RPMI8226 (cell line): ENCODE measurements at places on chromosomes 6 and 20.

DNA sequence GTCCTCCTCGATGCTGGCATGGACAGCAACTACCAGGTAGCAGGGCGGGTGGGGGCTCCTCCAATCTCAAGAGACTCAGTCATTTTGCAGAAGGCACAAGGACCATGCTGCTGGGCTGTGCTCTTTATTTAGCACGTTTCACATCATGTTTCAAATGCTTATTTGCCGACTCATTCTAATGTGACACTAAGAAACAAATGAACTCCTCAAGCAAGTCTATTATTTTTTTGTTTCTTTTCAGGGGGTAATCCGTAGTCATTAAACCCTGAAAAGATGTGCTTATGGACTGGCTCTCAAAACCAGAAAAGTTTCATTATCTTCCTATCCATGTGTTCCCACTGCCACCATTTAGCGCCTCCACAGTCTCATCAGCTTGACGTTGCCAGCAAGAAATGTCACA lies 92.9 kb downstream of the ANKS1A start:
- no peak for DNase-seq

GRCh38 chr6:74117113-74117512 lies 421.1 kb downstream of the CD109 start:
- DNase-seq, result no peak

DNA sequence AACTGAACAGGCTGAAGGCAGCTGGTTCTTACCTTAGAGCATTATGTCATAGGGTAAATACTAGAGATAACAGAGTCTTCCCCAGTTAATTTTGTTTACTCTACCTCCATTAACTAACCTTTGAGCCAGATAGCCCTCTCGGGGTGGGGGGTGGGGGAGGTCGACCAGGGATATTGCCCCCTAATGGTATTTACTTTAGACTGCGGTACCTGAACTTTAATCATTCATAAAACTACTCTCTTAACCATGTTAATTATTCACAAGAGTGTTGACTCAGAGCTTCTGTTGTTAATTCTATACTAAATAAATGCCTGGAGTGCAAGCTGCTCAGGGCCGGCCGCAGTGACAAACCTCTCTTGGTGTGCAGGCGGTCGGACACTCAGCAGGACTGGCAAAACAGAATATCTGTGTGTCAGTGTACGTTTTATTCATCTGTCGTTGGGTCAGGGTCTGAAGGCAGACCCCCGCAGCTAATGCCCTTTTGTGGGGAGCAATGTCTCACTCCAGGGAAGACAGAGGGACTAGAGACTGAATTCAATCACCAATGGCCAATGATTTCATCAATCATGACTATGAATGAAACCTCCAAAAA lies 152.4 kb upstream of the COL21A1 start:
- DNase-seq, result no peak

DNA sequence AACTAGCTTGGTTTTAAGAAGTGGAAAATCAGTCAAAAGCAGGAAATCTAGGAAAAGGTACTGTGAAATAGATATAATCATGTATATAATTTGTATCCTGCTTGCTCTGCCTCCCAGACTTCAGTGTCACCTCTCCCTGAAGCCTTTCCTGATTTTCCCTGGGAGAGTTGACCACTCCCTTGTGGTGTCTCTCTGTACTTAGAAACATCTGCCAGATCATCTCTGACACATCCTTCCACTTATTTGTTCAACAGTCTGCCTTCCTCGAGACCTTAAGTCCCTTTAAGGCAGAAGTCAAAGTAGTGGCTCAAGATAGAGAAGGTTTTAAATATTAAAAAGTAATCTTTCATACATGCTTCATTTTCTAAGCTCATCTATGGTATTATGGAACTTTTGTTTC lies 236.5 kb downstream of the CDKAL1 start:
- DNase-seq, result no peak

DNA sequence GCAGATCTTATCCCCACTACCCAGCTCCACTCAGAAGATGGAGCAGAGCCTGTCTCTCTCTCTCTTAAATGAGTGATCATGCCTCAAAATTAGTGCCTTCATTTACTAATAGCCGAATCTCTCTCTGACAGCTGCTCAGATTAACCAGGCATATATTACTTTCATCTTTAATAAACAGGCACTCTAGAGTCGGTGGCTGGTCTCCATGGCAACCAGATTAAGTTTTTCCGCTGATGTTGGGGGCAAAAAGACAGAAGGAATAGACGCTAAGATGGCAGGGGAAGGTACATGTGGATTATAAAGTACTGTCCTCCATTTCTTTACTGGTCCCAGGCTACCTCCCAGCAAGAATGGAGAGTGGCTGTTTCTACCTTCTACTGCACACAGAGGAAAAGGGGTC lies 121.6 kb downstream of the QRSL1 start:
- no peak for DNase-seq

DNA sequence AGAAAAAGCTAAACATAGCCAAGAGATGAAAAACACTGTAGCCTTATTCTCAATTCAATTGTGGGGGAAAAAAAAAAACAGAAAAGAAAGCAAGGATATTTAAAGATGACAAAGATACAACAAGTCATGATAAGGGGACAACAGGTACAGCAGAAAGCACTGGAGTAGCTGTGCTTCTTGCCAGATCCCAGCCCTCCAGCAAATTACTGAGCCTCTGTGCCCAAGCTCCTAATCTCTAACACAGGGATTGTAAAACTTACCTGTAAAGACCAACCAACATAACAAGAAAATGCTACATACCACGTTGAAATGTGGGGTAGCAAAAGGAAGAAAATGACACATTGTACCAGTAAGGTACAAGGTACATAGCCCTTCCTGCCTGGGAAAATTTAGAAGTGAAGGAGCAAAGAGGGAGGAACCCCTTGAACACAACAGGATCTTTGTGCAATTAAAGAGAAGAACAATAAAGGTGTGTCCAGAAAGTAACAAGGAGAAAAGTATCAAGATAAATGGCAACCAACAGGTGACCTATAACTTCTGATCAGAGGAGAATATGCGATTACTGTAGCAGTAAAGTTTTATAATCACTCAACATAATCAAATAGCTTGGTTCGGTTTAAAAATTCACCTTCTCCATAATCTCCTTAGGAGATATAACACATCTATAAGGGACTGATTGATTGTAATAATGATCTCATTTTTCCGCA lies 30.6 kb downstream of the PREP start:
- DNase-seq, result no peak

DNA sequence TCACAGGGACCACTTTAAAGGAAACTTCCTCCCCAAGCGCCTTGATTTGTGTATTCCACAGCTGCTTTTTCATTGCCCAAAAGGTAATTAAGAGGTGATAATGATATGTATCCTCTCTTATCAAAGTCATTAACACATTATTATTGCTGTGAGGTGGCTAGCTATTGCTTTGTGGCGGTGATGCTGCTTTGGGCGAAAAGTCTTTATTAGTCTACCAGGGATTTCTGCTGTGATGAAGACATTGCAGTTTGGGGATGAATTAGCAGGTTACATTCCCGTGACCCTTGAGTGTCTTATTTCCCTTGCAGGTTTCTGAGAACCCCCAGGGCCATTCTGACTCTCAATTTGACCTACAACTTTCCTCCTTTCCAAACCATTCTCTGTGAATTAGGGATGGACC lies 143.4 kb upstream of the SOX4 start:
- DNase-seq, result no peak

DNA sequence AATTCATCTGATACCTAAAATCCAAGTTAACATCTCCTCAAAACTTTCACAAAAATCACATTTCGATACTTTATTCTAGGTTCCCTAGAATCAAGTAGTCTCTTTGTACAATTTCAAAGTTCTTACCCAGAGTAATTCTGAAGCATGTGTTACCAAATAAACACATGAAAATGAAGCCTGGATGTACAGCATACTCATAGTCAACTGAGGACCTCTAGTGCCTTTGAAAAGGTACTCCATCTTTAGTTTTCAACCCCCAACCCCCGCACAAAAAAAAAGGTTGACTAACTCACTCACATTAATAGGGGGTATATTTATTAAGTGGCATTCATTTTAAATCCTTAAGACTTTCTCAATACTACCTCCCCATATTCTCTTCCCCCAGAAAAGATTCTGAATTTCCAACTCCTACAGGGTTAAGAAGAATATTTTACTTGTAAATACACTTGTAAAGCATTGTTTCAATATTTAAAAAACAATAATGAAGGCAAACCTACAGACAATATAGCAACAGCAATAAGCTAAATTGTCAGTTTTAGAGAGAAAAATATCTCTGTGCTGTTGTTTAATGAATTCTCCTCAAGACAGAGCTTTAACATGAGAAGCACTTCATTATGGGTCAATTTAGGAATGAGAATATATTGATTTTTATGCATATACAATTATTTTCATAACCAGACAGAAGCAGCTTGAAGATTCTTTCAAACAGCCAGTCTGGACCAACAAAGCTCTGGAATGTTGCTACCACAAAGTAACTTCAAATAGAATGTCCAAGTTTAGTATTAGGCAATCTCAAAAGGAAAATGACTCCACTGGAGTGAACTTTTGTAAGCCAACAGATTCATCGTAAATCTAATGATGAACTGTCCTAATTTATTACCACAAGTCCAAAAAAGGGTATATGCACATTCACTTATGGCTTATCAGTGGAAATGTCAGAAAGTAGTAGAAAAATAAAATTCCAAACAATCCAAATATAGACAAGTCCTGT lies 3.3 kb downstream of the PLN start:
- peak; percentile 22 for DNase-seq
